Stimulated activated CD4-positive, alpha-beta T cell treated with anti-CD3 and anti-CD28 coated beads, Interleukin-15, amount 100 ng/mL, for 1 hour (primary cell): ENCODE measurements at places on chromosomes 2 and 18.

DNA sequence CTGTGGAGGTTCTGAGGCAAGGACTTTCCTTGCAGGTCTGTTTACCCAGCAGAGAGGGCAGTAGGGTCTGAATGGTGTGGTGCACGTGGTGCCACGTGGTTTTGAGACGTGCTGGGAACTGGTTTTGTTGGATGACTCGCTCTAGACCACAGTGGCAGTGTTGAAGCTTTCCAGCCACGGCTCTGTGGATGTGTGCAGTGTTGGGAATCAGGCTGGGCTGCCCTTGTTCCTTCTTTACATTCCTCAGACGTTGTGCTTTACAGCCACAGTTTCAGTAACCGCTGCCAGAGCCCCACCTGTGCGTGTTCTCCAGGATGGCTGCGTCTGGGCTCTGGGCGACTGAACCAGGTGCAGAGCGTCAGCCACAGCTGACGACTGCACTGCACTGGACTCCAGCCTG lies 8.2 kb downstream of the CTDP1 start:
- DNase-seq: no peak

DNA sequence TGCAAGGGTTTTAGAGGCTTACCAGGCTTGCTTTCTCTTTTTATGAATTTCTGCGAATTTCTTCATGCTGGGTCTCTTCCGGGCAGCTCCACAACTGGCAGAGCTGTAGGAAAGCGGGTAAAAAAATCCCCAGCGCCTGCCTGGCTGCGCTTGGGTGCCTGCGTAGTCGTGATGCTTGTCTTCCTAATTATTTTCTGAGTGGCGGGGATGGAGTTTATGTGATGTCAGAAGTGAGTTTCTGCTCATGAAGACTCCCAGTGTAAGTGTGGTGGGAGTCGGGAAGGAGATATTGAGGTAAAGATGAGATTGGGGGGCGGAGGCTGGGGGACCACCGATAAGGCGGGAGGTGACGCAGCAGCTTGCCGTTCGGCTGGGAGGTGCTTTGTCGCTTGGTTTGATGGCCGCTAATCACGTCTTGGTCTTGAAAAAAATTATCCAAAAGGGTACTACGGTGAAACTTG lies 229.8 kb downstream of the LDLRAD4 start:
- no peak for DNase-seq

- DNase-seq: no peak
Measured at GRCh38 chr18:24990671-24991134, 361.3 kb downstream of the ZNF521 start.

DNA sequence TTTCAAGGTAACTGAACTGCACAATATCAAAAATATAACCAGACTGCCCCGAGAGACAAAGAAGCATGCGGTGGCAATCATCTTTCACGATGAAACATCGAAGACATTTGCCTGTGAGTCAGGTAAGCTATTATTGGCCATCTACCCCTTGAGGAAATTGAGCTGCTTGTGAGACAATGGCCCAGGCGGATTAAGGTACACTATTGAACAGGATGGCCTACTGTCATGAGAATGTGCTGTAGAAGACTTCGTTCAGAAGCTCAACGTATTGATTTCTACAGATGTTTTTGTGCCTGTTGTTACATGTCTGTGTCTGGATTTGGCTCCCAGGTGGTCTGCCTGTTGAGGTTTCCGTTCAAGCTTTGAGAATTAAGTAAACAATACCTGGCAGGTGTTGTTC lies 198.7 kb downstream of the DOK6 start:
- DNase-seq: no peak

DNA sequence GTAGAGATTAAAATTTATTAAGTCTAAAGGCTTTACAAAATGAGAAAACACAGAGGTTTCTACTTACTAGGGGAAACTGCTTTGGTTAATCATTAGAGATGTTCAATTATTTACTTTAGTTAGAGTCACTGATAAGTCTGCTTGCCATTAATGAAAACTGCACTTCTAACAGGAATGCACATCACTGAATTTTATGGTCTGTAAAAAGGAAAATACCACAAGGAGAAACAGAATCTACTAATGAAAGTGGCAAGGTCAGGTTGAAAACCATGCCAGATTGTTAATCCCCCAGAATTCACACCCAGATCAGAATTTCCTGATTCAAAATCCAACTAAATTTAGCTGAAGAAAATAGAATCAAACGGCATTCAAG lies 90.5 kb upstream of the GRB14 start:
- DNase-seq: no peak

DNA sequence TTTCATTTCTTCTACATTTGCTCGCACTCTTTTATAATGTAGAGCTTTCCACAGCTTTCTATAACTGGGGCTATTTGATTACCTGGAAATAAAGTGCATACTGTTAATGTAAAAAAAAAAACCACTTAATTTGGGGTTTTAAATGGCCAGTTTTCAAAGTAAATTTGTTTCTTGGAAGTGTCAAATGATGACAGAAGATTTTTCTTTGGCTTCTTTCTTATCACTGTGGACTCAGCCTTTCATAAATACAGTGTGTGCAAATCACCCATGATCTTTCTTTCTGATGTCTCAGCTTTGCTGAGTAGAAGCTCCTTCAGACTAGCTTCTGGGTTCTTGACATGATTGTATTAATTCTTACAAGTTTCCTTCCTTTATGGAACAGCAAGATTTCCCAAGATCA lies 525.6 kb downstream of the PARD3B start:
- DNase-seq: no peak
